A549 treated with CORT108297 at 1 μM for 4 hours (cell line): ENCODE measurements at places on chromosomes 3 and 15. TPM values are rescaled to one million over a fixed set of nuclear protein-coding genes. Genes with fewer than 3 reads are reported as not detected.

The RNF168 gene
- total RNA-seq, result 3.5 to 4.8 TPM (median 4.4 TPM) in 5 replicates

The CD200R1 gene
- total RNA-seq, result 0.03 to 0.14 TPM (median 0.08 TPM) in 5 replicates

The CGNL1 gene
- 1.1 to 1.4 TPM (median 1.3 TPM) in 5 replicates for total RNA-seq

The CRABP1 gene
- total RNA-seq, result 1.6 to 2.3 TPM (median 1.8 TPM) in 5 replicates

The KLHL40 gene
- not detected in 5 replicates for total RNA-seq

The SCAANT1 gene
- not detected in 5 replicates for total RNA-seq
